ENCODE measurements at places on chromosomes 3 and 15. TPM values are rescaled to one million over a fixed set of nuclear protein-coding genes. Genes with fewer than 3 reads are reported as not detected.

GRCh38 chr3:172634948-172635347 is 75.9 kb downstream of the NCEH1 start:
- DNase-seq = no peak

- no peak for DNase-seq
Measured at GRCh38 chr15:41259546-41260189, 28.6 kb downstream of the CHP1 start.

DNA sequence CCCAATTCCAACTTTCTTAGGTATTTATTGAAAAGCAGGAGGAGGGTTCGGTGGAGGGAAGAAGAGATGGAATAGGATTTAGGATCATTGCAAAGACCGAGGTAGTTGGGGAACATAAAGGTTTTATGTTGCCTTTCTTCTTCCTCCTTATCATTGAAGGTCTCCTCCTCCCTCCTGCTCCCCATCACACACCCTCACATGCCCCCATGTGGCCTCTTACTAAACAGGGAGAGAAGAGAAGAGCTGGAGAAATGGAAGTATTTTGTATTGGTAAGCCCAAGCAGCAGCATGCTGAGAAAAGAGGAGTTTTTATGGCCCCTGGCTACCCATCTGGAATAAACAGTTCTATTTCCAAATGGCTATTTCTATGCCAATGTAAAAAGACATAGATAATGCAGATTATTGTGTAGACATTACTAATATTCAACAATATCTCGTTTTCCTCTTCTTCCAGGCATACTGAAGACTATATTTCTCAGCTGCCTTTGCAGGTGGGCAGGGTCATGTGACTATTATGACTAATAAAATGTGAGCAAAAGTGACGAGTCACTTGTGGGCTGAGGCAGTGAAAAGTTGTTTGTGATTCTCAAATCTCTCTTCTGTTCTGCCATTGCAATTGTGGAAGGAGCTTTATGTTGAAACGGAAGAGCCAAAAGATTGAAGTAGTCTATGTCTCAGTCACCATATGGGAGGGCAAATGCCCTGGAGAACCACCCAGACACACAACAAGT is 5.2 kb upstream of the GPR176 start:
- no peak for DNase-seq

GRCh38 chr15:27635916-27636315 is 463.2 kb downstream of the OCA2 start:
- DNase-seq = no peak

DNA sequence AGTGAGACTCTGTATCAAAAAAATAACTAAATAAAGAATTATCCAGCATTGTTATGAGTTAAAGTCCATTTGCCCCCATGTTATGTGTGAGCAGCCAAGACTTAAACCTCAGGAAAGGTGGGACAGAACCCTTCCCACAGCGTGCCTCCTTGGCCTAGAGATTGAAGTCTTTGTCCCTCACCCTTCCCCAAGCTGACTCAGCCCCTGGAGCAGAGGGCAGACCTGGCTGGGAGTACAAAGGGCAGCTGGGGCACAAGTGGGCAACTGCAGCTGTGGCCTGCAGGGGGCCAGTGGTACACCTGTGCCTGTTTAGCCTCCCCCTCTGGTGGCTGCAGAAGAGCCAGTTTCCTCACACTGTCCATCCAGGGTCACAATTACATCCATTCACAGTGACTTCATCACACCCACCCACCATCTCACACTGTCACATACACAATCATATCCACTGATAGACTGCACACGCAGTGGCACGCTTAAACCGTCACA is 940 bp upstream of the ACY1 start:
- DNase-seq = no peak

DNA sequence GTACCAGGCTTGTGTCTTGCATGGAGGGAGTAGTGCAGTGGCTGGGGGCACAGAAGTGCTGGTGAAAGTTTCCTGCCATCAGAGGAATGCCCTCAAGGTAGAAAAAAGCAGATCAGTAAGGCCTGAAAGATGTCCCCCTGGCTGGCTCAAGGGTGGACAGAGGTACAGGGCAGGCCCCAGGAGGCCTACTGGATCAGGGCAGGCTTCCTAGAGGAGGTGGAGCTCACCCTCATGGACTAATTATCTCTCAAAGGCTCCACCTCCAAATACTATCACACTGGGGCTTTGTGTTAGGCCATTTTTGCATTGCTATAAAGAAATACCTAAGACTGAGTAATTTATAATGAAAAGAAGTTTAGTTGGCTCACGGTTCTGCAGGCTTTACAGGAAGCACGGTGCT is 7.8 kb downstream of the SPSB4 start:
- no peak for DNase-seq

DNA sequence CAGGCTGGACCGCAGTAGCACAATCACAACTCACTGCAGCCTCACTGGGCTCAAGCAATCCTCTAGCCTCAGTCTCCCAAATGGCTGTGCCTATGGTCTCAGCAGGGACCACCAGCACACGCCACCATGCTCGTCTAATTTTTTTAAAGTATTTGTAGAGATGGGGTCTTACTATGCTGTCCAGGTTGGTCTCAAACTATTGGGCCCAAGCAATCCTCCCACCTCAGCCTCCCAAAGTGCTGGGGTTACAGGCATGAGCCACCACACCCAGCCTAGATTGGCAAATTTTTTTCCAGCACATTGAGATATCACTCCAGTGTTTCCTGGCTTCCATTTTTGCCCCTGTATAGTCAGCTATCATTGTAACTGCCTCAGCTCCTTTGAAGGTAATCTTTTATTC is 18.3 kb downstream of the TBC1D5 start:
- no peak for DNase-seq

- no peak for DNase-seq
Measured at GRCh38 chr3:135922903-135923250, 42.7 kb upstream of the PPP2R3A start.

GRCh38 chr3:106381286-106381938 is 512.6 kb upstream of the CBLB start:
- DNase-seq = no peak

DNA sequence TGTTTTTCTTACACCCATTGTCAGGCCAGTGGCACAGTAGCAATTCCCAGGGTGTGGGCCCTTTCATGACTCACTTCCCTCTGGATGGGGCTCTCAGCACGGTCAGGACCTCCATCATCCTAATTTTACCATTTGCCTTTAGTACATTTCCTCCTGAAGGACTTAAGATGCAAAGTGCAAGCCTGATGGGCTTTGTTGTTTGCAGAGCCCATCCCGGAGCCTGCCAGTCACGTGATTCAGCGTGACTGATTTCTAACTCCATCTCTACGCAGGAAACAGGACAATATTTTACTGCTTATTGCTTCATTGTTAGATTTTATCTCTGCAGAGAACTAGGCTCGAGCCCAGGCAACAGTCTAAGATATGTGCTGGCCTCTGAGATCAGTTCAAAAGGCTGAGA is 223.7 kb downstream of the PDZRN3 start:
- DNase-seq = no peak

- no peak for DNase-seq
Measured at GRCh38 chr15:74816624-74817369, 4.2 kb downstream of the LMAN1L start.

GRCh38 chr3:195450731-195451229 is 8.0 kb upstream of the ACAP2 start:
- DNase-seq = no peak

SPTBN5 gene
- 1.1 TPM for total RNA-seq

TTLL13 gene
- 1.1 TPM for total RNA-seq

LYZL4 gene
- total RNA-seq = not detected

BOC gene
- not detected for total RNA-seq

BNIP2 gene
- total RNA-seq = 107 TPM

P2RY12 gene
- total RNA-seq = not detected

CHRM5 gene
- not detected for total RNA-seq

GRM2 gene
- total RNA-seq = 5.4 TPM
